CD8-positive, alpha-beta memory T cell (primary cell): ENCODE measurements at places on chromosomes 3 and 15. TPM values are rescaled to one million over a fixed set of nuclear protein-coding genes. Genes with fewer than 3 reads are reported as not detected.

GRCh38 chr3:40623567-40623966 is 98.8 kb downstream of the ZNF621 start:
- peaks cover 7% of the 10 kb centered on the region for H3K4me1 ChIP-seq
- DNase-seq, result no peak
- H3K36me3 ChIP-seq, result no peaks in the 10 kb centered on the region
- H3K4me3 ChIP-seq, result no peak overlapping the region

DNA sequence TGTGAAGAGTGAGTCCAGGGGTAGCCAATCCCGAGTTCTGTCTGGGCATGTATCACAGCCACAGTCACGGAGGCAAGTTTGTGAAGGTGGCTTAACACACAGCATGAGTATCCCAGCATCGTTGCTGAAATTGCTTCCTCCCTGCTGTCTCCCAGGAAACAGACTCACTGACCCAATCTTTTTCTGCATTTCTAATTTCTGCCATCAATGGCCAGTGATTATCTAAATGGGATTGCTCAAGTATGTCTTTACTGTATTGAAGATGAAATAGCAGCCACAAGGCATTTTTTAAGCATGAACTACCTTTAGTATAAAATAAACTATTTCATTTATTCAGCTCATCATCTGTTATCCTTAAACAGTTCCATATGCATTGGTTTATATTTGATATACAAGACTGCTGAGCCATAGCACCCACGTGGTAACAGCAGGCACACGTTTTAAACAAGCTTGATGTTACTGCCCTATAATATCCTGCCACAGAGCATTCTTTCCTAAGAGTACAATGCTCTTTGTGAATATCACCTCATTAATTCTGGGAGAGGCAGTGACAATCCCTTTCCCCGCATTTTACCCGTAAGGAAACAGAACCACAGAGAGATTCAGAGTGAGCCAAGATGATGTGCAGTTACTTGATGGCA is 276.6 kb upstream of the THBS1 start:
- no peak overlapping the region for H3K27ac ChIP-seq
- no peaks in the 10 kb centered on the region for H3K36me3 ChIP-seq
- H3K4me3 ChIP-seq, result no peak overlapping the region
- H3K27me3 ChIP-seq, result no peaks in the 10 kb centered on the region
- H3K4me1 ChIP-seq, result no peaks in the 10 kb centered on the region
- DNase-seq, result no peak

GRCh38 chr3:122391681-122392446 is 7.9 kb downstream of the FAM162A start:
- no peak for DNase-seq
- no peak overlapping the region for H3K4me3 ChIP-seq
- H3K27ac ChIP-seq, result no peak overlapping the region
- peaks cover 4% of the 10 kb centered on the region for H3K4me1 ChIP-seq
- H3K36me3 ChIP-seq, result no peaks in the 10 kb centered on the region

DNA sequence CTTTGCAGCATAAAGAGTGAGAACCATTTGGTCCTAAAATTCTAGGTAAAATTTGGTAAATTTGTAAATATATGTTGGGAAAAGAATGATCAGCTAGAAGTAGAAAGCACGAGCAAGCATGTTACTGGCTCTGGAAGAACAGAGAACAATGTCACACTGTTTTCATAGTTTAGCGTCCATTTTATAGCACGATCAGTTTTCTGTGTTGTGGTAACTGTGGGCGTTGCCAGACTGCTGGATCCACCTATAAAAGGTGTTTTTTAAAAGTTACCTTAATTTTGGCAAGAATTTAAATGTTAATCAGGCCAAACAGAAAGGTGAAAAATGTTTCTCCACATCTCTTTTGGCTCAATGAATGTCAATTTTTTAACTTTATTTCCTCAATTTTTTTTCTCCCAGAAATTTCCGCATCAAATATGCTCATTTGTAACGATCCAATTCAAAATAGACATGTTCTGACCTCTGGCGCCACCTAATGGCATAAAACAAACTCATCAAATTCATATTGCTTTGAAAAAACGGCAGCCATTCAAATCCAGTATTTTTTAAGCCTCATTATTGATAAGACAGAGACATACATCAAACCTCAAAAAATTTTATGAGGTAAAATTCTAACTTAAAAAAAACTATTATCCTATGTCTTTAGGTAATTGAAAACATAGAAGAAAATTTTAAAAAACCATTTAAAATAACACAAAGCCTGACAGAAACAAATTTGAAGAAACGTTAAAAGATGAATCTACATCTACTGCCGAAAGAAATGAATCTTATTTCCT is 5.5 kb upstream of the GP5 start:
- H3K27ac ChIP-seq, result no peak overlapping the region
- H3K4me1 ChIP-seq, result peaks cover 5% of the 10 kb centered on the region
- DNase-seq, result peak; percentile 21
- H3K36me3 ChIP-seq, result no peaks in the 10 kb centered on the region

DNA sequence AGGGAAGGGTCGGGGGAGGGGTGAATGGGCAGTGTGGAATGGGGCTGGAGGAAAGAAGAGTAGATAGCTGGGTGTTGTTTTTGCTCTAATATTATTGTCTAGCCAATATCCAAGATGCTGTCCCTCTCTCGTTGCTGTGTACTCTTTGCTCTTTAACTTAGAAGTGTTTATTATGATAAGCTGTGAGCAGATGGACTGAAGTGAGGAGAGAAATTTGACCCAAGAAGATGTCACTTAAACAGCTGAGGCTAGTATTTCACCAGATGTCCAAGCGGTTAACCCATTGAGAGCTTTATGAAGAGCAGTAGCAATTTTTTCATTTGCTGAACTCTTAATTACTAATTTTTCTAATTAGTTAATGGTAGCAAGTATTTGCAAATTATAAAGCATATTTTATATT is 212.2 kb upstream of the TP63 start:
- no peaks in the 10 kb centered on the region for H3K4me1 ChIP-seq
- H3K27me3 ChIP-seq, result no peaks in the 10 kb centered on the region
- DNase-seq, result no peak
- no peak overlapping the region for H3K27ac ChIP-seq
- H3K36me3 ChIP-seq, result no peaks in the 10 kb centered on the region

DNA sequence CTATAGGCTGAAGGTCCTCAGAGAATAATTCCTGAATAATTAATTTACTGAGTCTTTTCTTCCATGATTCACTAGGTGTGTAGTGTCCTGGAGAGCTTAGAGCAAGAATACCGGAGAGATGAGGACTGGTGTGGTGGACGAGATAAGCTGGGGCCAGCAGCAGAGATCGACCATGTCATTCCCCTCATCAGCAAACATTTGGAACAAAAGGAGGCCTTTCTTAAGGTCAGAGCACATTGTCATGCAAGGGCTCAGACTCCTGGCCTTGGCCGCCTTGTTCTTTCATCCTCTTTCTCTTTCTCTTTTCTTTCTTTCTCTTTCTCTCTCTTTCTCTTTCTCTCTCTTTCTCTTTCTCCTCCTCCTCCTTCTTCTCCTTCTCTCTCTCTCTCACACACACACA is 291.4 kb upstream of the UMPS start:
- no peaks in the 10 kb centered on the region for H3K27me3 ChIP-seq
- H3K4me3 ChIP-seq, result no peak overlapping the region
- DNase-seq, result no peak
- H3K4me1 ChIP-seq, result no peaks in the 10 kb centered on the region
- H3K36me3 ChIP-seq, result no peaks in the 10 kb centered on the region

DNA sequence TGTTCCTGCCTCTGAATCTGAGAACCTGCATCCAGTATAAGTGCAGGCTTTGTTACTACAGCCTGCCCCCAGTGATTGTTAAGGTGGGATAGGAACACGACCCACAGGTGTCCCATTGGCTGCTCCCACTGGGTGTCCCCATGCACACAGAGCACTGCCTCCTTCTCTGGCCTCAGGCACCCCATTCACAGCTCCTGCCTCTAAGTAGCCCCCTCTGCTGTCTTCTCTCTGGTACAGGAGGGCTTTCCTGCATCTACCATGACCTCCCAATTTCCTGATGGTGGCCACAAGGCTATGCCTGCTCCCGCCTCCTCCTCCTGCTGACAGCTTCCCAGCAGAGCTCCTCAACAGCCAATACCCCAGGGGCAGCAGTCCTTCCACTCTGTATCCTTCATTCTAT is 238.6 kb upstream of the TMC3 start:
- no peaks in the 10 kb centered on the region for H3K36me3 ChIP-seq
- no peak for DNase-seq
- no peak overlapping the region for H3K4me3 ChIP-seq
- no peaks in the 10 kb centered on the region for H3K27me3 ChIP-seq

GRCh38 chr15:74867466-74868038 is 5.6 kb downstream of the SCAMP2 start:
- H3K27me3 ChIP-seq, result no peaks in the 10 kb centered on the region

GRCh38 chr3:129937717-129938116 is 36.8 kb upstream of the TRH start:
- H3K4me3 ChIP-seq, result no peak overlapping the region
- no peak for DNase-seq
- no peaks in the 10 kb centered on the region for H3K27me3 ChIP-seq
- no peaks in the 10 kb centered on the region for H3K4me1 ChIP-seq

DNA sequence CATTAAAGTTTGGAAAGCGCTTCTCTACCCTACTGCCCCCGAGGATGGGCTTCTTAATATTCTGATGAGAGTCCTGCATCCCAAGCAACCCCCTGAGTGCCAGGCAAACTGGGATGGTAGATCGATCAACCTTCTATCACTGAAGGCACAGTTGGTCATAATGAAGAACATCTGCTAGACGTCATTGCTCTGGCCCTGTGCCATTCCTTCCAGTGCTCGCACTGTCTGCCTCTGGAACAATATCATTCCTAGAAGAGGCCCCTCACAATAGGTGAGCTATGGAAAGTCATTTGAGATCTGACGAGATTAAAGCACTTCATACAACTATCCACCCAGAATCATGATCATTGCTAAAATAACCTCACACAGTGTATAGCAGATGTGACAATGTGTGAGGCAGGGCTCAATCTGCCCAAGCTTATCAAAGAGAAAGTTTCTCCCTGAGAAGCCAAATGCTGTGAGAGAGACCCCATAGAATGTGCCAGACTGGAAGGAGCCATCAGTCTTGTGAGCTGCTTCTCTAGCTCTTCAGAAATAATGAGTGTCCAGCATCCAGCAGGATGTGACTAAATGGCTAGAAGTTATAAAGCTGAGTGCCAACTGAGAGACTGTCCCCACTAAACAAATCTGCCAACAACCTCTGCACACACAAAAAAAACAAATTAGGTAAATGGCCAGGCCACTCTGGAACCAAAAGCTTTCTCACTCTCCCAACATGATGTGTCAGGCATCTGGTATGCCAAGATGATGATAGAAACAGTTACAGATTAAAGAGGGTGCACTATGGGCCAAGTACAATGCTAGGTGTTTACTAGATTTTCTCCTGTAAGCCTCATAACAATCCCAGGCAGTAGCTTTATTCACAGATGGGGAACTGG is 165.5 kb downstream of the NECTIN3 start:
- H3K27me3 ChIP-seq, result no peaks in the 10 kb centered on the region
- peaks cover 19% of the 10 kb centered on the region for H3K4me1 ChIP-seq
- no peak overlapping the region for H3K27ac ChIP-seq
- H3K4me3 ChIP-seq, result no peak overlapping the region
- no peaks in the 10 kb centered on the region for H3K36me3 ChIP-seq
- DNase-seq, result no peak

GRCh38 chr3:171888466-171888865 is 45.3 kb downstream of the TMEM212 start:
- H3K4me3 ChIP-seq, result no peak overlapping the region
- no peaks in the 10 kb centered on the region for H3K27me3 ChIP-seq
- DNase-seq, result no peak
- H3K36me3 ChIP-seq, result no peaks in the 10 kb centered on the region

DNA sequence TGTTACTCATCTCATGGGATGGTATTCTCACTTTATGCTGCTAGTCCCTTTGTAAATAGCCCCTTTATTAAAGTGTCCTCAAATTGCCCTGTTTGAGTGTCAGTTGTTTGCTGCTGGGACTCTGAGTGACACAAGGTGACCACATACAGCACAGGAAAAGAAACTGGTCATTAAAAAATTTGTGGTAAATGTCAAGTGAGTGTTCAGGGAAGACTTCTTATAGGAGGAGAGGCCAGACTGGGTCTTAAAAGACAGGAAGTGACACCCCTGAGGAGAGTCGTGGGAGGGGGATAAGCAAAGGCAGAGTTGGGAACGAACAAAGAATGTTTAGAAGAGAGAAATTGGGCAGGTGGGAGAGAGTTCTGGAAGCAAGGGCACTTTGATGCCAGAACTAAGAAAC is 35.2 kb downstream of the CCR3 start:
- no peak overlapping the region for H3K4me3 ChIP-seq
- H3K36me3 ChIP-seq, result no peaks in the 10 kb centered on the region
- H3K27ac ChIP-seq, result no peak overlapping the region
- no peak for DNase-seq
- peaks cover 48% of the 10 kb centered on the region for H3K4me1 ChIP-seq
- H3K27me3 ChIP-seq, result no peaks in the 10 kb centered on the region

DNA sequence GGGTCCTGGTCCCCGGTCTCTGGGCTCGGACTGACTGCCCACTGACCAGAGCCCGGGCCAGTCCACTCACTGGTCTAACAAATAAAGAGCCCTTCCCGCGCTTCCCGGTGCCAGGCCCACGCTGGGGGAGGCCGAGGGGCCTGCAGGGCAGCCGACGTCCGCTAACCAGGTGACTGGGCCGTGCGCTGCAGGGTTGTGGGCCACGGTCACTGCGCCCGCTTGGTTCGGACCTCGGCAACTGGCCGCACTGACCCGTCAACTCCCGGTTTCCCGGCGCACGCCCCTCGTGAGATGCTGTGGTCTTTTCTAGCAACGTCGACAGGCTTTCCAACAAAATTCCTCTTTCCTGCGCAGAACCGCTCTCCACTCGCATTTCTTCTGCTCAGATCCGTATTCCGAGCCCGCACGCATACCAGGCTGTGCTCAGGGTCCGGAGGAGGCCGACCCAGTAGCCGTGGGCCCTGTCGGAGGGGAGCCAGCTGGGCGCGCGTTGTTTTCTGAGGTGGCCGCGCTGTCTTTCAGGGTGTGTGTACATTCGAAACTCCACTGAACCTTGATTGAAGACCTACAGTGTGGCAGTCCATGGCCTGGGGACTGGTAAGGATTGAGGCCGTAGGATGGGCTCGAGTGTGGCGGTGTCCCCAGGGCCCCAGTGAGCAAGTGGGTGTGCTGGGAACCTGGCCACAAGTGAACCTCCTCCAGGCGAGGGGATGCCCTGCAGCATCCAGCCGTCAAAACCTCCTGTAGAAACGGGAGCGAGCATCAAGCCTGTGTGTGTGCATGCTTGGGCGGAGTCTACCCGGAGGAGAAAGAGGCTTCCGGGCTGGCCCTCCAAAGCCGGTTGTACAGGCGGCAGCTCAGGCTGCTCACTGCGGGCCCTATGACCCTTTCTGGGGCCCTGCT is 875 bp upstream of the NT5DC2 start:
- no peaks in the 10 kb centered on the region for H3K36me3 ChIP-seq
- H3K4me3 ChIP-seq, result no peak overlapping the region
- no peaks in the 10 kb centered on the region for H3K27me3 ChIP-seq
- no peak for DNase-seq
- H3K27ac ChIP-seq, result peak overlapping the region; percentile 47
- peaks cover 30% of the 10 kb centered on the region for H3K4me1 ChIP-seq

The ADAMTS17 gene
- total RNA-seq, result 1.9 TPM

The ARIH1 gene
- 164 TPM for total RNA-seq

The OIP5 gene
- total RNA-seq, result 19.0 TPM

The SLC24A1 gene
- 4.2 TPM for total RNA-seq

The TMEM158 gene
- total RNA-seq, result 0.11 TPM

The LEKR1 gene
- total RNA-seq, result 0.55 TPM

The HOMER2 gene
- total RNA-seq, result 13.6 TPM
